ENCODE measurements at places on chromosomes 5 and 9. TPM values are rescaled to one million over a fixed set of nuclear protein-coding genes. Genes with fewer than 3 reads are reported as not detected.

- ATAC-seq: peak; percentile 88
These were observed 63.8 kb upstream of the RNF130 start for GRCh38 chr5:180135128-180135955.

DNA sequence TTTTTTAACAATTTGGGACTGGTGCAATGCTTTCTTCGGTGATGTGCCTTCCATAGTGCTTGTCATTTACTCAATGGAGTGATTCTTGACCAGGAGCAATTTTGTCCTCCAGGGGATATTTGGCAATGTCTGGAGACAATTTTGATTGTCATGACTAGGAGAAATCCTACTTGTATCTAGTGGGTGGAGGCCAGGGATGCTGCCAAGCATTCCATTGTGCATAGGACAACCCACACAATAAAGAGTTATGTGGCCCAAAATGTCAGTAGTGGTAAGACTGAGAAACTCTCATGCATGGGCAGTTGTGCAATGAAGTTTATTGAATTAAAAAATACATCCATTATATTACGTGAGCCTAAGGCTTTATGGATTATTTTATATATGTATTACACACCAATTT lies 70.5 kb downstream of the FOCAD start:
- ATAC-seq: peak; percentile 13

GRCh38 chr5:168836603-168837231 lies 257.5 kb upstream of the PANK3 start:
- no peak for ATAC-seq

DNA sequence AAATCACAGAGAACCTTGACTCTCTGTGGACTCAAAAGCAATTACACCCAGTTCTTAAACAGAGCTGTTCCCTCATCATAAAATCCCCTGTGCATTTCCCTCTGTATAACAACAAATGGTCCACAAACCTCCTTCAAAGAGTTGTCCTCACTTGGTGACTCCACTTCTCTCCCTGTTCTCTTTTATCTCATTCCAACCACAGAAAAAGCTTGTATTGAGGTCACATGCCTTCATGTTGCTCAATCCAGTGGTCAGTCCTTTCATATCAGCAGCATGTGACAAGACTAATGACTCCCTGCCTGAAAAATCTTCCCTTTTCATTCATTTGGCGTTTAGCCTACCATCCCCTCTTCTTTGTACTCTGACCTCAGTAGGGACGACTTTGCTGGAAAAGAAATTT lies 158.0 kb downstream of the DEPDC1B start:
- ATAC-seq: no peak

GRCh38 chr9:93266521-93267001 lies 82.6 kb downstream of the WNK2 start:
- ATAC-seq: no peak

DNA sequence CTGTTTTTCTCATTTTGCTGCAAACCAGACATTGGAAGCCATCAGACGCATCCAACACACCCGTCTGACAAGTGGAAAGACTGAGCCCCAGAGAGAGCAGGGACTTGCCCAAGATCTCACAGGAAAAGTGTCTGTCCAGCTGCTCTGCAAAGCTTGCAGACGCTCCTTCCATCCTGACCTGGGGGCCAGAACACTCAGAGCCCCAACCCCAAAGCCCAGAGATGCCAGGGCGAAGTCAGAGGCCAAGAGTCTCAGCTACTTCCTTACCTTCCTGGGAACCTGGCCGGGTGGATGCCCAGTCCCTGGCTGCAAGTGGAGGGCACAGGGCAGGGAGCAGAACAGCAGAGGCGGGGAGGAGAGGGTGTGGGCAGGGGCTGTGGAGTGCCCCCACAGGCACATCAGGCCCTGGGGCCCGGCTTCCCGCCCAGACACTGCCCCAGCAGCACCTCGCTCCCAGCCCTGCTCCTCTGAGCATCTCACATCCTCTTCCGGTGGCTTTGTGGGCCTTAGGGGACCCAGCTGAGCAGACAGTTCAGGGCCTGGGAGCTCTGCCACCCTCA lies 9.7 kb upstream of the RALGDS start:
- no peak for ATAC-seq

GRCh38 chr9:93252116-93252780 lies 68.3 kb downstream of the WNK2 start:
- no peak for ATAC-seq

DNA sequence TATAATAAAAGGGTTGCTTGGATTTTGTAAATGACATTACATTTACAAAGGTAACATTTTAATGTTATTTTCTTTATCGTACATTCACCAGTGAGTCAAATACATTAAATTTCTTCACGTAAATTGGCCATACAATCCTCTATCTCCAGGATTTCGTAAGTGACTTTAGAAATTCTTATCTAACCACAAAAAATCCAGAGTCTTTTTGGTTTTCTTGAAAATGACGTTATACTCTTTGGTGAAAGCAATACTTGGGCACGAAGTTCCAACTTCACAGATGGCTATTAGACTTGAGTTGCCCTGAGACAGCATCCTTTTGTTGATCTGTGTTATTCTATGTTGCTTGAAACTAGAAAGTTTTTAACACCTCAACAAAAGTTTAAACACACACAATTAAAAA lies 87.4 kb upstream of the CDH10 start:
- ATAC-seq: no peak

GRCh38 chr9:131672451-131672850 lies 67.4 kb downstream of the RAPGEF1 start:
- no peak for ATAC-seq

DNA sequence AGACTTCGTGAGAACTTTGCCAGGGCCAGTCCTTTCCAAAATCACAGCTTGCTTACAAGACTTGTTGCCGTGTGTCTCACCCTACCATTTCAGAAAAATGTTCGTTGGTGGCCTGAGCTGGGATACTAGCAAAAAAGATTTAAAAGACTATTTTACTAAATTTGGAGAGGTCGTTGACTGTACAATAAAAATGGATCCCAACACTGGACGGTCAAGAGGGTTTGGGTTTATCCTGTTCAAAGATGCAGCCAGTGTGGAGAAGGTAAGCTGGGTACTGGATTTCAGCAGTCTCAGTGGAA lies 1.4 kb downstream of the HNRNPAB start:
- ATAC-seq: no peak

DNA sequence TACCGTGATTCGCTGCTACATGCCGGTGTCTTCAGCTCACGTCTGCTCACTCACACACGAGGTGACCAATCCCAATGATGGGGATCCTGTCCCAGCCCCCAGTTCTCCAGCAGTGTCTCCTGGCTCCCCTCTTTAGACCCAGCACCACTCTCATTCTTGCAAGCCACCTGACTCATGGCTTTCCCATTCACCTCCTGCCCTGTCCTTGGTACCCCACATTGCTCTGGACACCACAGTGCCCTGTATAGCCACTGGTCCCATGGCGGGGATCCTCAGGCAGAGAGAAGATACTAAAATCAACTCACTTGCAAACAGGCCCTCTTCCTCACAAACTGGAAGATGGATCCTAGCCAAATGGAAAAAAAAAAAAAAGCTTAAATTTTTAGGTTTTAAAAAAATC lies 81.0 kb downstream of the SLIT3 start:
- no peak for ATAC-seq

DNA sequence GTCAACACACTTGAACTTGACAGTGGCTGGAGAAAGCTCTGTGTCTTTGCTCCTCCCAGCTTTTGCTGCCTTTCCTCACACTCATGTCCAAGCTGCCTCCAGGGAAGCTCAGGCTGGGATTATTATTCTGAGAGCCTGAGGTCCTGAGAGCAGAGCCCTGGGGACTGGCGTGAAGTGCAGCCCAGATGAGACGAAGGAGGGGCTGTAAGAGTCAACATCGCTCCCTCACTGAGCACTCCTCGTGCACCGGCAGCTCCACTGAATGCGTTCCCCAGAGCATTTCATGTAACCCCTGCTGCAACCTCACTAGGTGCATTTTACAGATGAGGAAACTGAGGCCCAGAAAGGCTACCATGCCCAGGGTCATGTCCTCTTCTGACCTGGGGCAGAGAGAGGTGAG lies 63.5 kb upstream of the PHYKPL start:
- ATAC-seq: no peak

DNA sequence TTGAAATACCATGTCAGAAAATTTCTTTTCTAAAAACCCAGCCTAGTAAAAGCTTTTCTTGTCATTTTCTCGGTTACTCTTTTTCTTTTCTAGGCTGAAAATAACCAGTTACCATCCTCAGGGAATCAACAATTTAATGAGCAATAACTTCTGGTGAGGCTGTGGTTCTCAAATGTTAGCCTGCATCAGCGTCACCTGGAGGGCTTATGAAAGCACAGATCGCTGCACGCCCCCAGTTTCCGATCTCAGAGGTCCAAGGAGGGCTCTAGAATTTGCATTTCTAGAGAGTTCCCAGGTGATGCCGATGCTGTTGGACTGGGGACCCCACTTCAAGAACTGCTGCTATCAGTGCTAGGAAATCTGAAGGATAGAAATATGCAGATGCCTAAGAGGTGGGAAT lies 28.9 kb upstream of the TLE1 start:
- ATAC-seq: no peak

Gene C7
- total RNA-seq: 8.4 TPM

Gene SHROOM1
- total RNA-seq: 6.9 TPM

Gene CD14
- total RNA-seq: 6.7 TPM

Gene SRP19
- 29.7 TPM for total RNA-seq
